ENCODE measurements at places on chromosomes 16 and 17.

DNA sequence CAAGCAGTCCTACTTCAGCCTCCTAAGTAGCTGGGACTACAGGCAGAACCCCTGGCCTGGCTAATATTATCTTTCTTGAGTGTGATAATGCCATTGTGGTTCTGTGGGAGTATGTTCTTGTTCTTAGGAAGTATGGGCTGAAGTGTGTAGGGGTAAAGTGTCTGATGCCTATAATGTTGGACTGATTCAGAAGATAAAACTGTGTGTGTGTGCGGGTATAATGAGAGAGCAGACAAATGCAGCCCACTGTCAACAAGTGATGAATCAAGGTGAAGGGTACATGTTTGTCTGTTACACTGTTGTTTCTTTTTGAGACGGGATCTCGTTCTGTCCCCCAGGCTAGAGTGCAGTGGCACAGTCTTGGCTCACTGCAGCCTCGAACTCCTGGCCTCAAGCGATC, 127.5 kb downstream of the CLEC16A start:
- no peak for DNase-seq

- DNase-seq, result no peak
Measured at GRCh38 chr17:51803161-51803560, 355.4 kb downstream of the CA10 start.

- no peak for DNase-seq
Measured at GRCh38 chr16:51763072-51763661, 612.1 kb upstream of the SALL1 start.

DNA sequence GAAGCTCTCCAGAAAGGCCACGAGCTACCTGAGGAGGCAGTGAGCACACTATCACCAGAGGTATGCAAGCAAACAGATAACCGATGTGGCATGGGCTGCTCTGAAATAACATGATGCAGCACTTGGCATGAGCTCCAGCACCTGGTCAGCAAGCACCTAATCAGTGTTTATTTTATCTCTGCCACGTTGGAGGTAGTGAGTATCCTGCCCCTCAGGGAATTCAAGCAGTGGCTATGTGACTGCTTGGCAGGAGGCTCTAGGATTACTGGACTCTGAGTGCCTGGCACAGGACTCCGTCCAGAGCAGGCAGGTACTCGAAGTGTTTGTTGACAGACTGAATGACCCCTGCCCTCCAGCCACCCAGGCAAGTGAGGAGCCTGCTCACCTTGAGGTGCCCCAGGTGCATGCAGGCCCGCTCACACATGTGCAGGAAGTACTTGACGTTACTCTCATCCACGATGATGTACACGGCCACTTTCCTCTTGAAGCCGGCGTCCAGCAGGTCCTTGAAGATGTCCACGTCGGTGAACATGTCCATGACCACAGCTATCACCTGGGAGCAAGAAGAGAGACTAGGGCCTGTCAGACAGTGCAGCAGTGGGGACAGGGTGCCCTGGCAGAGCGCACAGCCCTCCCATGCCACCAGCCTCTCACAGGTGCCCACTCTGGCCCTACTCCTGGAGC, 16.6 kb downstream of the FAM83G start:
- no peak for DNase-seq

GRCh38 chr17:82989881-82990280, 89.5 kb upstream of the METRNL start:
- no peak for DNase-seq

- DNase-seq, result no peak
Measured at GRCh38 chr16:30473231-30474073, 910 bp downstream of the ITGAL start.

DNA sequence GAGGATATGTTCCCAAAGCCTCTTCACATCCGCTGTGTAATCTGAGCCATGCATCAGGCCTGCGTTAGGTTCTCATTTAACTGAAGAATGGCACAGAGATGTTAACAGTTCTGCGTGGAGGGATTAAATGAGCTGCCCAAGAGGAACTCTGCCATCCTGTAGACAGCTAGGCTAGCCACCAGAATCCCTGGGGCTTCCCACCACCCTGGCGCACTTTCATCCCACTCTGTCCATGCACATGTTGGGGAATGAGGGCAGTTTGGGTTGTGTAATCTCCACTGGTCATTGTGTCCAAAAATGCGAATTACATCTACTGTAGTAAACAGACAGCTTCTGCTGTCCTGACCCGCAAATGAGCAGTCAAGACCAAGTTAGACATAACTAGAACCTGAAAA, 1.0 kb upstream of the GLG1 start:
- no peak for DNase-seq

DNA sequence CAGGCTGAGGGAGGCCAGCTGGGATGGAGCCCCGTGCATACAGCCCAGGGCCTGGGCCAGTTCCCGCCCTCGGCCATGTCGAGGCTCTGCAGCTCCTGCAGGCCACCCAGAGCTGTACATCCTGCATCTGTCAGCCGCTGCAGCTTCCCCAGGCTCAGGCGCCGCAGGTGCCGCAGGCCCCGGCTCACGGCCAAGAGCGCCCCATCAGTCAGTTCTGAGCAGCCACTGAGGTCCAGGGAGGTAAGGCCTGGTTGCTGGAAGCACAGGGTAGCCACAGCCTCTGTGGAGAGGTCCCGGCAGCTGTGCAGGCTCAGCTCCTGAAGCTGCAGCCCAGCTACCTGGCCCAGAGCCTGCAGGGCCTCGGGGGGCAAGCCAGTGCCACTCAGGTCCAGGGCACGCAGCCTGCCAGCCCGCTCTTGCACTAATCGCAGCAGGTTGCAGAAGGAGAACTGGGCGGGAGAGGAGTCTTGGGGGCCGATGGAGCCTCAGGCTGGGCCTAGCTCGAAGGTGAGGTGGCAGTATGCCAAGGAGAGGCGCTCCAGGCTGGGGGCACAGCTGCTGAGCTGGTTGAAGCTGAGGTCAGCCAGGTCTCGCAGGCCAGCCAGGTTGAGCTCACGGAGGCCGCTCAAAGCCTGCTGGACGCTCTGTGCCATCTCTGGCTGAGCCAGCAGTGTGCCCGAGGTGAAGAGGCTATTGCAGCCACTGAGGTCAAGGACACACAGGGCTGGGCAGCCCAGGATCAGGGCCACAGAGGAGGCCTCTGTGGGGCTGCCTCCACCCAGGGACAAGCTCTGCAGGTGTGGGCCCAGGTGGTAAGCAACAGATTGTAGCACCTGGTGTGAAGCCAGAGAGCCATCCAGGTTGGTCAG, 11.4 kb downstream of the ELMO3 start:
- DNase-seq, result no peak

DNA sequence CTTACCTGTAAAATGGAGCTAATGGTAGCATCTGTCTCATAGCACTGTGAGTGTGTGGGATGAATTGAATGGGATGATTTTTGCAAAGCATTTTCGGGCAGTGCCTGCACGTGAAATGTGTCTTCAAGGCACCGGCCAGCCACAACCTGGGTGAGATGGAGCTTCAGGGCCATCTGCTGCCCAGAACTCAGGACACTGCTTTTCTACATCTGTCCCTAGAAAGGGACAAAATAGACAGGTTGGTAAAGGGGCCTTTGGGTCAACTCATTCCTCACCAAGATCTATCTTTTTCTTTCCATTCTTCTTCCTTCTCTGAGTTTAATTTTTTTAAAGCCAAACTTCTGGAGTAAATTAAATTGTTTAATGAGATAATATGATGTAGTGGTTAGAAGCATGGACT, 106.5 kb downstream of the UTP18 start:
- DNase-seq, result no peak

- no peak for DNase-seq
Measured at GRCh38 chr16:82091241-82091640, 56.2 kb downstream of the HSD17B2 start.

DNA sequence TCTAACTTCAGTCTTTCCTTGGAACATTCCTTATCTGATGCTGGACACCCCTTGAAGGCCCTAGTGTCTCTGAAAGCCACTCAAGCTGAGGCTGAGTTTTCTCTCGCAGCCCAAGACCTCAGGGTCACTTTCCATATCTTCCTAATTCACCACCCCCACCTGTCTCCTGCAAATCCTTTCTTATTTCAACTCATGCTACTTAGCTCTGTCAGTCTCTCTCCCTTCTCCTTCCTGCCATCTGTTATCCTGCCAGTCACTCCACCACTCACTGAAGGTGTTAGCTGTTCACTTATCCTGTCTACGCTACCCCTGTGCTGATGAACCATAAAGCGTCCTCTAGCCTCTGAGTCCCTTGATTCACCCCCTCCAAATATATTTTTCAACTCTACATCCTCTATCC, 143.9 kb upstream of the SHISA6 start:
- no peak for DNase-seq

DNA sequence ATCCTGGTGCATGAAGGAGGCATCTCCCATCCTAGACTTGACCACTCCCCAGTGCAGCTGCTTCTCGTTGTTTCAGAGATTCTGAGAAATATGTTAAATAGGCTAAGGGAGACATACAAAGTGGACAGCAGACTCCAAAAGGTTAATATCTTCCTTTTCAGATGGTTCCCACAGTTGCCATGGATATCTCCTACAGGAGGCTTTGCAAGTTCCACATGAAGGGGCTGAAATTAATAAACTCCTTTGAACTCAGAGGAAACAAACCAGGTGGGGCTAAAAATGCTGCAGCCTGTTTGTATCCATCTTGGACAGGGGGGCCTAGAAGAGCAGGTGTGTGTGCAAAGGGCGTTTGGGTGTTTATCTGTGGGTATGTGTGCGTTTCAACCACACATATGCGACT, 257.4 kb upstream of the XYLT1 start:
- DNase-seq, result no peak

DNA sequence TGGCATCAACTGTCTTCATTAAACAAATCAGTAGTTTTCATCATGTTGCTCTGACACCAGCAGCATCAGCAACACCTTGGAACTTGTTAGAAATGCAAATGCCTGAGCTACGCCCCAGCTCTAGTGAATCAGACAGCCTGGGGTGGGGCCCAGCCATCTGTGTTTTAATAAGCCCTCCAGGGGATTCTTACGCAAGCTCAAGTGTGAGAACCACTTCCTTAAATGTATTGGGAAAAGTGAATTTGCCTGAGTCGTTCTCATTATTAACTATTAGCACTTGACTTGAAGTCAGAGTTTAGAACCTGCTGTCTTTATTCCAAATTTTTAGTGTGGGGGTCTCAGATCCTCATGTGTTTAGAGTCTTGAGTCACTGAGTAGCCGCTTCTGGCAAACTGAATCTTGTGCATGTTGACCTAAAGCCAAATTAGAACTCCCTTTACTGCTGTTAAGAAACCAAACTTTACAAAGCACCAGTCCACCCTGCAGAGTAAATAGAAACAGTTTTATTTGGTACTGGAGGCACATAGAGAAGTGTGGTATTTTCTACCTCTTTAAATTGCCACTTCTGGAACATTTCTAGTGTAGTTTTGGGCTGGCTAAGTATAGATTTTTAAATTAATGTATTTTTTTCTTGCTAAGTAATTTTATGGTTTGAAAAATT, 137.4 kb upstream of the COX10 start:
- no peak for DNase-seq

DNA sequence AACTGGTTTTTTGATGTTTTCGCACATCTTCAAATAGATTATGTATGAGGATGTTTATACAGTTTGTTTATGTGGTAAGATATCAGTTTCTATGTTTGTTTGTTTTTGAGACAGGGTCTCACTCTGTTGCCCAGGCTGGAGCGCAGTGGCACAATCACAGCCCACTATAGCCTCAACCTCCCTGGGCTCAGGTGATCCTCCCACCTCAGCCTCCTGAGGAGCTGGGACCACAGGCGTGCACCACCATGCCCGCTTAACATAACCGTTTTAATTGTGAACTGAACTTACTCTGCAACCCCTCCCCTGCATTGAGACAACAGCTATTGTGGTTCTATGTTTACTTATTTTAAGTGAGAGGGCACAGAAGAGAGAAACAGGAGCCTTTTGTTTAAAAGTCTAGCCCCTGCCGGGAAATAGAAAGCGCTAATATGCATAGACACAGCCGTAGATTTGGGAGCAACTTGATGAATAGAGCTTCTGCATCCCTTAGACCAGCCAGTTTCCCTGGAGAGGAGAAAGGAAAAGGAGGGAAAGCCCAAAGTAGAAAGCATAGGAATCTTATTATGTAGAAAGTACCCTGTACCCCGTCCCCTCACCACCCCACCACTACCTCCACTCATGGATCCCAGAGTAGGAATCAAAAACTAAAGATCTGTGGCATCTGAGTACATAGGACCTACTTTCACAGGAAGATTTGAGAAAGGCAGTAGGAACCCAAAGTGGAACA, 19.6 kb upstream of the APPBP2 start:
- DNase-seq, result no peak

- no peak for DNase-seq
Measured at GRCh38 chr16:21593530-21594289, 5.7 kb upstream of the METTL9 start.

- DNase-seq, result no peak
Measured at GRCh38 chr17:77579682-77580081, 378.8 kb upstream of the TNRC6C start.

- DNase-seq, result no peak
Measured at GRCh38 chr17:48542114-48542656, 2.7 kb downstream of the HOXB2 start.

GRCh38 chr16:53991754-53992378, 287.9 kb downstream of the FTO start:
- no peak for DNase-seq

GRCh38 chr16:84699712-84700445, at the start of gene USP10:
USP10 (plus strand) TSS chr16:84700000; CDS start chr16:84700091, 91 bp downstream.
- no peak for DNase-seq

- no peak for DNase-seq
Measured at GRCh38 chr17:32820440-32820839, 56.5 kb downstream of the MYO1D start.

DNA sequence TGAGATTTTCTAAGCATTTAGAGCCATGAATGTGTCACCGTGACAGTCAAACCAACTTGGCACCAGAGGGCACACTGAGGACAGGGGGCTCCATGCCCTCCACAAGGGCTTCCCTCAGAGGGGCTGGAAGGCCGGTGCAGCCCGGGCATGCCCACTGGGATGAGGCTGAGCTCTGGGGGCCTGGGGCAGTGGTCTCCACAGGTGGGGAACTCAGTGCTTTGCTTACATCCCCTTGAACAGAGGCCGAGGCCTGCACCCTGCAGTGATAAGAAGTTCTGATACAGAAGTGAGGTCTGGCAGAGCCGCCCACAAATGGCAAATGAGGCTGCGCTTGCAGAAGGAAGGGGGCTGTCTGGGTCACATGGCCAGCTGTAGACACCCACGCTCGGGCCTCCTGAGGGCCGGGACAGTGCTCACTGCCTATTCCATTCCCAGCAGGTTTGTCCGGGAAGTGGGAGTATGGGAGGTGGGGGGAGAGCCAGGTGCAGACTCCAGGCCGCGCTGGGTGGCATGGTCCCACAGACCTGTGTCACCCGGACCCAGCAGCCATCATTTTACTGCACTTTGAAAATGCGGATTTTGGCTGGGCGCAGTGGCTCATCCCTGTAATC, 116.8 kb upstream of the CREBBP start:
- DNase-seq, result no peak

Data from Panc1 (cell line).